ENCODE measurements at places on chromosomes 16 and 17.

GRCh38 chr17:79672496-79672895 is 58.2 kb upstream of the ENPP7 start:
- DNase-seq: no peak

DNA sequence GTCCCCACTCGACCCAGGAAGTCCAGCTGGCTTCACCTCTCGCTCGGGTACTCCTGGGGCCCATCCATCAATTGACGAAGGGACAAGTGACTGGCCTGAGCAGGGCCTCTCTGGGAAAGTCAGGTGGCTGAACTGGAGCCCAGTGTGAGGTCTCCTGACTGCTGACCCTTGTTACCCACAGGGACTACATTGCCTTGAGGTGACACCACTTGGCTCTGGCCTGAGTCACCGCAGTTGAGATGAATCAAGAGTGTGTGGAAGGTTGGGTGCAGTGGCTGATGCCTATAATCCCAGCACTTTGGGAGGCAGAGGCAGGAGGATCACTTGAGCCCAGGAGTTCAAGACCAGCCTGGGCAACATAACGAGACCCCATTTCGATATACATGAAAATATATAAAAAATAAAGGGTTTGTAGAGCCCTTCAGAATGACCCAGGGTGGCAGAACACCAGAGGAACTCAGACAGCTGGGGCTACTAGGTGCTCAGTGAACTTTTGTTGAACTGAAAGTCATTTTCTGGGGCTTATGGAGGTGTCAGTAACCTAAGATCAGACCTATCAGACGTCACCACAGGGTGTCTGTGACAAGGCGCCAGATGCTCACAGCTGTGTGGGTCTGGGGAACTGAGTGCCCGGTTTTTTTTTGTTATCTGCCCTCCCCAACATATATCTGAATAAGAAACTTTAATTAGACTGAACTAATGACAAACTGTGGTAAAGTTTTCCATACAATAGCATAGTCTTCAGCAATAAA is 14.8 kb upstream of the ZFP90 start:
- DNase-seq: no peak

GRCh38 chr17:79913451-79913850 is 74.2 kb upstream of the CBX4 start:
- DNase-seq: no peak

- DNase-seq: no peak
These were observed 20.6 kb upstream of the SNTB2 start for GRCh38 chr16:69166221-69166833.

DNA sequence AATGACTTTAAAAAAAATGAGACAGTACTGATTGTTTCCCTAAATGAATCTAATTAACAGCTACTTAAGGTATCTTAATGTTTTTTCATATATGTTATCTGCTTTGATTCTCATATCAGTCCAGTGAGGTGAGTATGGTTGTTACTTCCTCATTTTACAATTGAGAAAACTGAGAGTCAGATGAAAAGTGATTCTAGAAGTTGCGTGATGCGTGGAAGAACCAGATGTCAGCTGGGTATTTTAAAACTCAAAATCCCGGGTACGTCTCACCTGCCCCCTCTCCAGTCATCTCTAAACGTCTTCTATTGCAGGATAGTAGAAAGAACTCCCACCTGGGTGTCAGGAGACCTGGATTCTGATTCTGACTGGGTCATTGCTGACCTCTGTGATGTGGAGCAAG is 89.2 kb downstream of the MAP2K6 start:
- no peak for DNase-seq

- no peak for DNase-seq
These were observed 885.7 kb upstream of the CDH8 start for GRCh38 chr16:62921904-62922303.

DNA sequence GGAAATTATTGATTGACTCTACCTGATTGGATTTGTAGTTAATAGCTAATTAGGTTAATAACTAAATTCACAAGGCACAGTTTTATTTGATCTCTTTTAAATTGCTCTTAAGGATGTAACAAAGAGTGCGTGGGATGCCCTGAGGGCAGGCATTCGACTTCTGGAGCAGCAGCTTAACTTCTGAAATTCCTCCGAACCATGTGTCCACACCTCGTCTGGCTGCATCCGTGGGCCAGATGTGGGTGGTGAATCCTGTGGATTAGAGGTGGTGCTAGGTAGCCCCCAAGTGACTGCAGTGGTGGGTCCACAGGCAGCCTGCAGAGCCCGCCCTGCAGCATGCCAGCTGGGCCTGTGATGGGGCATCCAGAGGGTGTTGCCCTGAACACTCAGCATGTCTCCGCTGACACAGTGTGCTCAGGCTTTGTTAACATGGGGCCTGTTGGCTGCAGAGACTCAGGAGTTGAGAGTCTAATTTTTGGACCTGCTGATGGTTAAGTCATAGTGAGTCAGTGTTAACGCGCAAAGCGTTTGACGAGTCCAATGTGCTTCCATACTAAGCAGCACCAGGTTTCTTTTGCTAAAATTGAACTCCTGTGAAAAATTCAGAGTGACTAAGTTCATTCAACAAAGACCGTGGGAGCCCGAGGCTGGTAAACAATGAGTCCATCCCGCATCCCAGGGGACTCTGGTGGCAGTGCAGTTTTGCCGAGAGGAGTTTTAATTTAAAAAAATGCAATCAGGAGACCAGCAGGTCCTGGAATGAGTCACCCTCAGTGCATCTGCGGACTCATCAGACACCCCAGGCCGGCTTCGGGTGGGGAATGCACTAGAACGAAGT is 3.8 kb upstream of the NPB start:
- DNase-seq: no peak

DNA sequence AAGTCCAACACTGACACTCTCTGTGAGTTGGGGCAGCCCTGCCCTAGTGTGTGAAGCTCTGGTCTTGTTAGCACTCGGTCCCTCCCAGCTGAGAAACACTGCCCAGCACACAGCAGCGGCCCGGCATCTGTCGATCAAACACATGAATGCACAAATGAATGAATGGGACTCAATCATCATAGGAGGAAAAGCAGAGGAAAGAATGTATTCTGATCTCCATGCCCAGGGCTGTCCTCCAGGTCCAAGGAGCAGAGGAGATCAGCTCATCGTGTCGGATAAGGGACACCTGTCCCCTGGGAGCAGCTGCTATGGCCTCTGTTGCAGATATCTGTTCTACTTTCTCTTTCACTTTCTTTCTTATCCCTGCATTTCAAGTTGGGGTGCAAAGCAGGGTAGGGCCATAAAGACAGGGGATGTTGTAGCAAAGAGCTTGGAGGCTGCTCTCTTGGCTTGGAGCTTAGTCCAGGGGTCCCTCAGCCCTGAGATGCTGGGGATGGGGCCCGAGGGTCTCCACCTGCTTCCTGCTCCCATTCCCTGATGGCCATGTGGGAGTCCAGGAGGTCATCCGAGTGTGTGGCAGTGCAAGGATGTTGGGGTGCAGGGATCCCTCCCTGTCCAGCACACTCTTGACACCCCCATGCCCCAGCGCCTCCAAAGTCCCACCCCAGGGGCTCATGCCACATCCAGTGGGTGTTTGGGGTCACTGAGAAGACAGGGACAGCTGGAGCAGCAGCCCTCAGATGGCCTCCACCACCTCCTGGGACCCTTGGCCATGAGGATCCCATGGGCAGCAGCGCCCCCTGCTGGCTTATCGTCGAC is 88.2 kb downstream of the IRF8 start:
- no peak for DNase-seq
